Vein endothelial cell (primary cell): ENCODE measurements at places on chromosomes 6 and 20. TPM values are rescaled to one million over a fixed set of nuclear protein-coding genes. Genes with fewer than 3 reads are reported as not detected.

XKR7 gene
- not detected in 2 replicates for total RNA-seq

RIMS1 gene
- total RNA-seq = 3.2 and 12.7 TPM in 2 replicates

MCHR2 gene
- not detected in 2 replicates for total RNA-seq

LMBRD1 gene
- total RNA-seq = 17.3 and 20.8 TPM in 2 replicates

COL11A2 gene
- total RNA-seq = 0.19 and 0.33 TPM in 2 replicates

ULBP2 gene
- 6.2 and 8.0 TPM in 2 replicates for total RNA-seq

CDKN1A gene
- total RNA-seq = 196 and 290 TPM in 2 replicates

EFCAB8 gene
- under 0.01 TPM in 2 replicates for total RNA-seq

SRC gene
- 19.6 and 20.6 TPM in 2 replicates for total RNA-seq

TAAR1 gene
- total RNA-seq = not detected in 2 replicates

SPATS1 gene
- total RNA-seq = not detected in 2 replicates

CD109 gene
- 36.3 and 77.2 TPM in 2 replicates for total RNA-seq

PDE7B gene
- 28.1 and 52.6 TPM in 2 replicates for total RNA-seq

NOTCH4 gene
- total RNA-seq = 53.6 and 68.6 TPM in 2 replicates

NNAT gene
- total RNA-seq = 1.3 and 5.2 TPM in 2 replicates

VSTM2L gene
- total RNA-seq = 0.29 and 0.33 TPM in 2 replicates

SLC25A27 gene
- 1.3 and 2.2 TPM in 2 replicates for total RNA-seq

SLC22A2 gene
- total RNA-seq = not detected in 2 replicates

BMP6 gene
- total RNA-seq = 163 and 246 TPM in 2 replicates

SCAND1 gene
- 83.8 and 107 TPM in 2 replicates for total RNA-seq

BMP7 gene
- total RNA-seq = not detected in 2 replicates

KIF25 gene
- not detected in 2 replicates for total RNA-seq

MMP24 gene
- total RNA-seq = 0.76 and 0.98 TPM in 2 replicates

CCM2L gene
- 14.9 and 16.7 TPM in 2 replicates for total RNA-seq

B3GALT4 gene
- 2.6 and 5.9 TPM in 2 replicates for total RNA-seq

LY6G6C gene
- total RNA-seq = not detected in 2 replicates

BYSL gene
- total RNA-seq = 31.8 and 33.6 TPM in 2 replicates

RIMS4 gene
- not detected in 2 replicates for total RNA-seq

LRRC1 gene
- 27.2 and 27.4 TPM in 2 replicates for total RNA-seq

PRELID3B gene
- total RNA-seq = 55.2 and 64.6 TPM in 2 replicates

FAM209B gene
- total RNA-seq = not detected in 2 replicates

MAP3K7 gene
- total RNA-seq = 29.4 and 37.2 TPM in 2 replicates

NR2E1 gene
- not detected in 2 replicates for total RNA-seq

SLC35D3 gene
- not detected in 2 replicates for total RNA-seq

GGT7 gene
- total RNA-seq = 2.4 and 2.9 TPM in 2 replicates

SALL4 gene
- 0.38 and 0.65 TPM in 2 replicates for total RNA-seq

KHDRBS2 gene
- total RNA-seq = not detected in 2 replicates

ZNF512B gene
- 18.9 and 22.9 TPM in 2 replicates for total RNA-seq

NKX2-4 gene
- total RNA-seq = not detected in 2 replicates
